ENCODE measurements at places on chromosomes 2 and 18. TPM values are rescaled to one million over a fixed set of nuclear protein-coding genes. Genes with fewer than 3 reads are reported as not detected.

DNA sequence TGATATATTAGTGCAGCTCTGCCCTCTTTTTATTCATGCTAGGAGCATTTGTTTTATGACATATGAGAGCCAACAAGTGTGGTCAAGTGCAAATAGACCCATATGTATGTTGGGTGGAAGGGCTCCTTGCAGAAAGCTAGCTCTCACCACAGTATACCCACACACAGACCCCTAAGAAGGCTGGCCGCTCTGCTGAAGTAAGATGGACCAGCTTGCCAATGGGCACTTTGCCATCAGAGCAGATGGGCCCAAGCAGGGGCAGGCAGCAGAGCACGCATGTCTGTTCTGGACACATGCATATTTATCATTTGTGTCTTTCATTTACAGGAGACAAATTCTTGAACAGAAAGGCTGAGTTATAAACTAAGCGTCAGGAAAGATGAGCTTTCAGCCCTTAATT lies 187.5 kb upstream of the DTNA start:
- DNase-seq, result no peak

DNA sequence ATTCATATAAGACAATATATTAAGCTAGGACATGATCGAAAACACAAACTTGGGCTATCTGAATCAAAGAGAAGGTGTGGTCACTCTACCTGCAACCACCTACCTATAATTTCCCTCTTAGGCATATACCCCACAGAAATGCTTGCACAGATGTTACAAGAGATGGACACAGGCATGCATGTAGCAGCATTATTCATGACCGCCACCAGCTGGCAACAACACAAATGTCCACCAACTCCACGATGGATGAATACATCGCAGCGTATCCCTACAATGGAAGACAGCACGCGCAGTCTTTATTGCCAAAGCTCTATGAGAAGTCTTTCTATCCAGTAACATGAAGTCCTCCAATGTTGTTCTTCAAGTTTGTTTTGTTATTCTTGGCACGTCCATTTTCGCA lies 90.8 kb downstream of the ARL4C start:
- no peak for DNase-seq

DNA sequence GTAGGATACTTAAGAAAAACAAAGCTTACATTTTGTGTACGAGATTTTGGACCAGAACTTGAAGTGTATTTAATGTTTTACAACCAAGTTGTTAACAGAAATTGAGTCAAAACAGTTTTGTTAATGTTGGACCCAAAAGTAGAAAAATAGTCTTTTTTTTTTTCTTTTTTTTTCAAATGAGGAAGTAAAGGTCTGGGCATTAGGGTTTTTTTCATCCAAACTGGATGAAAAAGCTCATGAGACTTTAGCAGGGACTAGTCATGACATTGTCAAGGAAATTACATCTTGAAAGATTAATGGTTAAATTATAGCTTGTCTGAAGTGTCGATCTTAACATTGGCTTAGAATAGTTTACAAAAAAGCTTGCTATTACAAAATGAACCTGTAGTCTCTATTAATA lies 32.3 kb downstream of the CCNT2 start:
- DNase-seq, result no peak

DNA sequence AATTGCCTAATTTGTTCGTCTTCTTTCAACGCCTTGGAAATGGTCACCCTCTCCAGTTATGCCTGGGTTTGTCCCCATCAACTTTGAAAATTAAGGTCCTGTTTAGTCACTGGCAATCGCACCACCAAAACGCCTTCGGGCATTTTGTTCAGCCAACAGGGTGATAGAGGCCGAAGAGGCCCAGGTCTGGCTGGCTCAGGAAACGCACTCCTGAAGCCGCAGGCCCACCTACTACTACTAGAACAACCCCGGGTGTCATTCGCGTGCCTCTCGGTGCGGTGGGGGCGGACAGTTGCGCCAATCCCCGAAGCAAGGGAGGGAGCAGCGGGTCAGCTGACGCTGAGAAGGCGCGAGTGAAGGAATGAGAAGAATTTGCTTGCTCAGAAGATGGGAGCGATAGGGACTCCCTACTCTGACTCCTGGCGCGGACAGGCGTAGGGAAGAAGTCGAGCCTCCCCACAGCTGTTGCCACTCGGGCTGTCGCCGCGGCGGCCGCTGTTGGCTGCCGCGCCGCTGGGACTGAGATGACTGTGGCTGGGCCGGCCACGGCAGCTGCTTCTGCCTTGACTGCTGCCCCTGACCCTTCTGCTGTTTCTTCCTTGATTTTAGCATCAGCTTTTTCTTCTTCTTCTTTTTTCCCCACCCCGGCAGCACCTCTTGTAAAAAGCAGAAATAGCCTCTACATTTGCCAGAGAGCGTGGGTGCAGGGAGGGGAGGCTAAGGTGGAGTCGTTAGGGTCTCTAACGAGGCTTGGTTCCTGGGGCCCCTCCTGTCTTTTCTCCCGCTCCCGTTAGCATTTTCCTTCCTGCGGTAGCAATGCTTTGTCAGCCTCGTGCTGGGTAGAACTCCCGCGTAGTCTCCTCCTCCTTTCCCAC lies 387.6 kb downstream of the FIGN start:
- no peak for DNase-seq

DNA sequence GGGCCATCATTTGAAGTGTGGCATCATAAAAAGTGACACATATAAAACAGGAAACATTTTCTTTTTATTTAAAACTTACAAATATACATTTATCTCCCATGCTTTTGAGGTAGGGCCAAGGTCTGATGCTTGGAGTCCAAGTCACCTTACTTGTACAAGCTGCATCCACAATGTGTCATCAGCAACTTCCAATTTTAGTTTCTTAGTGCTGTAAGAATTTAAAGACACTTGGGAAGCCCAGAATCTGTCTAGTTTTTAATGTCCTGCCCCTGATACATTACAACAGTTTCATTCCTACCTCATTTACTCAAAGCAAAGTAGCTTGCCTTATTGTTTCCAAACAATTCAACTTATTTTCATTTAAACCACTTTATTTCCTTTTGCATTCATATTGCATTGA lies 297.7 kb downstream of the MTX2 start:
- no peak for DNase-seq

DNA sequence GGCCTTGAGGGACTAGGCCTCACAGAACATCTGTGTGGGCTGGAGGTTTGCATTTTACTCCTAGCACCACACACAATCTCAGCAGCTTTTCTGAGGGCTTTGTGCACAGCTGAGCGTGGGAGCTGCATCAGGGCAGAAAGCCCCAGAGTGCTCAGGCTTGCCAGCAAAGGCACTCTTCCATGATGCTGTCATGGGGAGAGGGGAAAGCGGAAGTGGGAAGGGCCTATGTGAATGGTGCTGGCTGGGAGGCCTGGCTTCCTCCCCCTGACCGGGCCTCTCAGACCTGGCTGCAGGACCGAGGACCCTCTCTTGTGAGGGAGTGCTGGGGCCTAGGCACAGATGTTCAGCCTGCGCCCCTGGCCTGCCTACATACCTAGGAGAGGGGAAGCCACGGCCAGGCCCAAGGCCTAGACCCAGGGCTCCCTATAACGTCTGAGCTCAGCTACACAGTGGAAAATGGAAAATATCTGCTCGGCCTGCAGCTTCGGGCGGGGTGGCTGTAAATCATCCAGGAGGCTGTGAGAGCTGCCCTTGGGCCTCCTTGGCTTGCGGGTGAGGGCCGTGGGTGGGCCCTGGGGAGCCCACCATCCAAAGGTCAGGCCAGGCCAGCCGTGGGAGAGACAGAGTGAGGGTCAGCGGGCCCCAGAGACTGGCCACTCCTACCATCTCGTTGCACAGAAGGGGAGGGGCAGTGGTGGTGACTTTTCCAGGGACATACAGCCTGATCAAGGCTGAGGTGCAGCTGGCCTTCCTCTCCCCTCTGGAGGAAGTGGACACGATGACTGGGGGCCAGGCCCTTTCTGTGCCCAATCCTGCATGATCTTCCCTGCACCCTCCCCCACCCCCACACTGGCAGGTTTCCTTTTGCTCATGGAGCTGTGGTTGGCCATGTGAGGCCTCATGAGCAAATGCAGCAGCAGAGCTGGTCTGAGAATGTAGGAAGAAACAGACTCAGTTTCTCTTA lies 22.8 kb downstream of the GLI2 start:
- DNase-seq, result no peak

The DYTN gene
- not detected for total RNA-seq

The KIF1A gene
- 0.14 TPM for total RNA-seq

- no peak for DNase-seq
Observed at GRCh38 chr2:38653715-38654527, 12.0 kb upstream of the GALM start.

GRCh38 chr2:54438271-54438670 lies 17.9 kb upstream of the SPTBN1 start:
- no peak for DNase-seq

DNA sequence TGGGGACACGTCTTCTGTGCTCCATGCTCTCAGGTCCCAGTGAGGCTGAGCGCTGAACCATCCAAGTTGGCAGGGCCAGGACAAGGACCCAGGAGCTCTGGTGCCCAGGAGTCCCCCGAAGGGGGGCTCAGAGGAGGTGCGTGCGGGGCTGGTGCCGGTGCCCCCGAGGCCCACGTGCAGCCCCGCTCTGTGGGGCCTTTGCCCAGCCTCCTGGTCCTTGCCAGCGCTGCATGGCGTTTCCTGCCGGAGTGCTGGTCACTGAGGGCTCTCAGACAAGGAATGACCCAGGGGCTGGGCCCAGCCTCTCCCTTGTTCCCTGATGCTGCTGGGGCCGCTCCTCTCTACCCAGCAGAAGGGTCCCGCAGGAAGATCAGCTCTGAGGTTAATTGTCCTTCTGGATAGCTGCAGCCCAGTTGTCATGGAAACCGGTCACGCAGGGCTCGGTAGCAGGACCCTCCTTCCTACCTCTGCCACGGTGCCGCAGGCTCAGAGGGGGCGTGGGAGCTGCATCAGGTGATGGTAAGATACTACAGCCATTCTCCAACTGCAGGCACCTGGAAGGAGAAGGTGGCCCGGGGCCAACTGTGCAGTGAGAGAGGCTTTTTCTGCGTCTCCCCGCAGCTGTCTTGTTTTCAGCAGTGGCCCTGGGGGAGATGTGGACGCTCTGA lies 64.5 kb downstream of the RRM2 start:
- no peak for DNase-seq

The PLB1 gene
- 1.8 TPM for total RNA-seq

The MAP2 gene
- 1.5 TPM for total RNA-seq

DNA sequence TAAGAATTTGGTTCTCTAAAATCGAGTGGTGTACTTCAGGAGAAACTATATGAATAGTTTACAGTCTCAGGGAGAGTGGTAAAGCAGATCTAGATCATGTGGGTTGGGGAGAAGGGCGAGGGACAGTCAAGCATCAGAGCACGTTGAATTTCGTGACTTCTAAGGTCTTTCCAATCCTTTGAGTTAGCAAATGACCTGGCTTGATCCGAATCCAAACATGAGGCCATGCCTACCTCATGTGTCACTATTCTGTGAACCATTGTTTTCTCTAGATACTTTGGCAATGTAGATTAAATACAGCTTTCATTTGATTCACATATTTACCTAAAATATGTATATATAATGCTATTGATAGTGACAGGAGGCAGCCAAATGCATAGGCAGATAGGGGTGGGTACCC lies 674.9 kb downstream of the NYAP2 start:
- DNase-seq, result no peak

DNA sequence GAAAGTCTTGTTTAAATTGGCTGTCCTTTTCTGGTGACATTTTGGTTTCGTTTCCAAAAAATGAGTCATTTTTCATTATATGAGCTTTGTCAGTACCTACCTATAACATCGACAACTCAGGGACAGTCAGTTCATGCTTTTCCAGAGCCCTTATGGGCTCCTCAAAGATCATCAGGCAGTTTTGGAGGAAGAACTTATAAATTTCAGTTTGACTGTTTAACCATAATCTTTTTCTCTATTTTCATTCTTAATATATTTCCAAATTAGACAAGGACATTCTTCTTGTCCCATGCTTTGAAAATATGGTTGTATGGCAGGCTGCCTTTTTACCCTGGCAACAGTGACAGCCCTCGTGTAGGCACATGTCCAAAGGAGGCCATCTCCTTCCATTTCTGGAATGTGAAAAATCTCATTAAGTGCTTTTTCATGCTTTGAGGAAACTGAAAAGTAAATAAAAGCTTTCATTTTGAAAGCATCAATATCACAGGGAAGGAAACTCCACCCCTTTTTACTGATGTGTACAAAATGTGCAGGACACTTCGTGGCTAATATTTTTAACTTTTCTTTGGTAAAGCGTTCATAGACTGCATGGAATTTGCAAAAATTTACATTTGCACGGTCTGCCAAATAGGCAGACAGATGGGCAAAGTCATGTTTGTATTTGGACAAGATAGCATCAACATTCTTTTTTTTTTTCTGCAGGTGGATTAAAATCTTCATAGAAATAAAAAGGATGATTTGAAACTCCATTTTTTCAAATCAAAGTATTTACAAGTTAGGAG lies 7.2 kb upstream of the PROC start:
- DNase-seq, result no peak

GRCh38 chr2:58475756-58476155 lies 234.6 kb upstream of the FANCL start:
- DNase-seq, result no peak

- DNase-seq, result no peak
Observed at GRCh38 chr18:75125382-75126331, 83.3 kb downstream of the PTGR3 start.

DNA sequence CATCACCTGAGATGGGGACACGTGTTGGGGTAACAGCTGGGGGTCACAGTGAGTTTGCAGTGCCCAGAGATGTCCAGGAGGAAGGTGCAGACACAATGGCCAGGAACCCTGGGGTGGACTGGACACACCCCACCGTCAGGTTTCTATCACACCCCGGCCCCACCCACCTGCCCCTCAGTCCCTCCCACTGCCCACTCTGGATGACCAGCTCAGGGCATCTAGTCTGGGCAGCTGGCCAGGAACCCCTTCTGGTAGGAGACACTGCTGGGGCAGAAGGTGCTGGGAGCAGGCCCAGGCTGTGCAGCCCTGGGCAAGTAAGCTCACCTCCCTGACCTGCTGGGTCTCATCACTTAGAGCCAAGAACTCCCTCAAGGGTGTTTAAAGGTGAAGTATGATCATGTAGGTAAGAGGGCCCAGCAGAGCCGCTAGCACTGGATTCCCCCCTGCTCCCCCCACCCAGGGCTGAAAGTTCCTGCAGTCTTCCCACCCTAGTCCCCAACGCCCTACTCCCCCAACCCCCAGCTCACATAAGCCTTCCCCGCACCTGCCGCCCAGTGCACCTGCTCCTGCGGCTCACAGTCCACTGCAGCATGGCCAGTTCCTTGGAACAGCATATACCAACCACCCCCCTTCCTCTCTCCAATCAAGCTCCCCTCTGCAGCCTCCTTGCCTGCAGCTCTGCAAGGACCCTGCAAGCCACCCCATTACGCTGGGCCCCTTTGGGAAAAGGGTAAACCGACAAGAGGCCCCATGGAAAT lies 17.3 kb downstream of the BIN1 start:
- DNase-seq, result no peak

DNA sequence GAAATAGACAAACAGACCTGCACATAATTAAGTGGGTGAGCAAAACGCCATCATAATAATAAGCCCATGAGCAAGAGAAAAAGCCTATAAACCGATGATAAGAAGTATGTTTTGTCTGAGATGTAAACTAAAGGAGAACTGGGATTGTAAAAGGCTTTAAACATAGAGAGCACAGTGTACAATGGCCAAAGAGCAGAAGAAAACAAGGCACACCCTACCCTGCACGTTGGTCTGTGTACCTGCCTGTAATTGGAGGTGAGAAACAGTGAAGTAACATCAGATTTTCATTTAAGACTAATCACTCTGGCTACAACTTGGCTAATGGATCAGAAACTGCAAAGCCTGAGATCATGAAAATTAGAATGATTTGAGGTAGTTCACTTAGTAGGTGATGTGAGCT lies 1094.7 kb upstream of the GYPC start:
- DNase-seq, result no peak

The SLC16A14 gene
- not detected for total RNA-seq
